ENCODE measurements at places on chromosomes 6 and 20.
A peak's percentile ranks its signal among the peaks of the same experiment; 100 is the strongest.

GRCh38 chr6:34318499-34319470 is 70.0 kb upstream of the SMIM29 start:
- no peak for DNase-seq

DNA sequence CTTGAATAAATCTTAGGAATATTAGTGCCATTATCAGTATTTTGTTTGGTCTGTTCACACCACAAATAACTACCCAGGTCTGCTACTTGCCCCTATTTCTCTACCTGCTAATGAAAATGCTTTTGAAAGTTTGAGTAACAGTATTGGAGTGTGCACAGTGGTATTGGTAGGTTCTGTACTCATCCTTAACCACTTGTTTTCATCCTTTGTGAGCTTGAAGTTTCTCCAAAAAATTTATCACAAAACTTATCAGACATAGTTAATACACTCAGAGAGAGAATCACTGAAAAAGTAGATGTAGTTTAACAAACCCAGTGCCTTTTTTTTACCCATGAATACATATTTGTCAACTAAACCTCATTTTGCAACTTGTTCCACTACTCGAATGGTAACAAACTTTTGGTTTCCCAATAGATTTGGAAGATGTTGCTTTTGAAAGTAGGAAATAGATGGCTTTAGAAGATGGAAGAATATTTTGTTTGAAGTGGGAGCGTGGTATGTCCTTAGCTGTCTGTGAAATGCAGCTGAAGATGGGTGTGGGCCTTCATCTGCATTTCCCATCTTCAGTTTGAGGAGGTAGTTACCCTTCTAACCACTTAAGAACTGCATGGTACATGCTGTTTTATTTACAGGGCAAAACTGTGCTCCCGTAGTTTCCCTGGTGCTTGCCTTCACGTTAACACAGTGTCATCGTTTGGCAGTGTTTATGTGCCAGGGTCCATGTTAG is 9.0 kb downstream of the PTPN1 start:
- peak; percentile 22 for DNase-seq

GRCh38 chr6:31305703-31306219 is 33.9 kb upstream of the HLA-C start:
- DNase-seq, result no peak

- DNase-seq, result no peak
These were observed 162.1 kb downstream of the MTFR2 start for GRCh38 chr6:136087986-136088385.

DNA sequence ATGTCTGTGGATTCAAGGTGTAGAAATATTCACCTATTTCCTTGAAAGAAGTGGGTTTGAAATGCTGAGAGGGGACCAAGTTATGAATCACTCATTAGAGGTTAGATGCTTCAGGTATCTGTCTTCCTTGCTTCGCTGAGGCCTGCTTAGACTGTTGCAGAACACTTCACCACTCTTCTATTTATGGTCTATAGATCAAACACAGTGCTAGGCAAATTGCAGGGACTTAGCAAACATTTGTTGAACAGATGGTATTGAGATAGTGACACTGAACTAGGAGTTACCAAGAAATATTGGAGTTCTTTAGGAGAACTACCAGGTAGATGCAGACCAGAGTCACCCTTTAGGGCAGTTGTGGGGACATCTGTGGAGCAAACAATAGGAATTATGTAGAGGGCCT is 123.8 kb downstream of the RFPL4B start:
- DNase-seq, result no peak

- no peak for DNase-seq
These were observed 89.2 kb downstream of the FAM83B start for GRCh38 chr6:54935739-54936138.

GRCh38 chr20:51400051-51400926 is 142.2 kb downstream of the NFATC2 start:
- DNase-seq, result peak; percentile 75

DNA sequence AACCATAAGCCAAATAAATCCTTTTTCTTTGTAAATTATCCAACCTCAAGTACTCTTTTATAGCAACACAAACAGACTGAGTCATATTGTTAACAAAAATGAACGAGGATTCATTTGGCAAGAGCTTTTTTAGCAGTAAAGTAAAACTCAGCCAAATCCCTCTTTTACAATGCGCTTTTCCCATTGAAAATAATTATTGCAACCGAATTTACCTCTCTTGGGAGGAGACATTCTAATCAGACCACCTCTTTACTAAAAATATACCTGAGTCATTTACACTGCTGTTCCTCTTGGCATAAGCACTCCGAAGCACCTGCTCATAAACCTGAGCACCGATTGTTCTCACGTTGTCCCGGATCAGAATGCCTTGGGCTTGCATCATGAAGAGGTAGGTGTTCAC is 57.4 kb downstream of the B4GALT5 start:
- DNase-seq, result no peak

- DNase-seq, result no peak
These were observed 7.1 kb downstream of the TMEM74B start for GRCh38 chr20:1177680-1178079.

- no peak for DNase-seq
These were observed 71.9 kb downstream of the KIF16B start for GRCh38 chr20:16501301-16501700.

DNA sequence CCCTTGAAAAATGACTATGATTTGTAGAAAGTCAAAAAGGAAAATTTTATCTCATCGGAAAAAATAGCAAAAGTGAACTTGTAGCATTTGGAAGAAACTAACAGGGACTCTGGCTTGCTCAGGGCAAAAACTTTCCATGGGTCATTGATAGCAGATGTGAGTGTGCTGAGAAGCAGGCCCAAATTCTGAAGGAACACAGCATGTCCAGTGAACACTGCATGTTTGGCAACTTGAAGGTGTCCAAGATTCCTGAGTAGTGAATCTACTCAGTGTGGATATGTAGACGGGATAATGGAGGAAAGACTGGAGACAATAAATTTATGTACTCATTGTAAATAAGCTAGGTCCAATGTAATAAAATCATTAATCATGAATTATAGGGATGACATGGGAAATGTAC is 8.2 kb downstream of the SLC17A2 start:
- DNase-seq, result no peak

GRCh38 chr6:52620906-52621190 is 44.0 kb upstream of the TRAM2 start:
- no peak for DNase-seq

DNA sequence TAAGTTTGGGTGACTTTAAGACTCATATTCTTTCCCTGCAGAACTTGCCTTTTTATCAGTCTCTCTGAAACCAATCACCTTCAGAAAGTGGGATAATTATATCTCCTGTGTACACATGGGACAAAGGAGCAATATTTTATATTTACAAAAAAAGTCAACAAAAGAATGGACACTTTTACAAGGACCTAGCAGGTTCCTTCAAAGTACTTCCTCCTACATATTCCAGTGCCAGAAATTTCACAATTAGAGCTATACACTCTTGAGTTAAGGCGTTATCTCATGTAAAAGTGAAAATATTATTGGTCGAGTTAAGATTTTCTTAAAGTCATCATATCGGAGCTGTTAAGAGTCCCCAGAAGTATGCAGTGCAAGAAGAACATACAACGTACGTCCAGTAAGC is 98.9 kb upstream of the MAFB start:
- DNase-seq, result no peak

GRCh38 chr6:2516059-2516458 is 234.7 kb downstream of the MYLK4 start:
- DNase-seq, result no peak

GRCh38 chr6:29764422-29765196 is 41.4 kb downstream of the HLA-F start:
- DNase-seq, result no peak
